CD8-positive, alpha-beta T cell (primary cell): ENCODE measurements at places on chromosomes 12 and 14. TPM values are rescaled to one million over a fixed set of nuclear protein-coding genes. Genes with fewer than 3 reads are reported as not detected.

DNA sequence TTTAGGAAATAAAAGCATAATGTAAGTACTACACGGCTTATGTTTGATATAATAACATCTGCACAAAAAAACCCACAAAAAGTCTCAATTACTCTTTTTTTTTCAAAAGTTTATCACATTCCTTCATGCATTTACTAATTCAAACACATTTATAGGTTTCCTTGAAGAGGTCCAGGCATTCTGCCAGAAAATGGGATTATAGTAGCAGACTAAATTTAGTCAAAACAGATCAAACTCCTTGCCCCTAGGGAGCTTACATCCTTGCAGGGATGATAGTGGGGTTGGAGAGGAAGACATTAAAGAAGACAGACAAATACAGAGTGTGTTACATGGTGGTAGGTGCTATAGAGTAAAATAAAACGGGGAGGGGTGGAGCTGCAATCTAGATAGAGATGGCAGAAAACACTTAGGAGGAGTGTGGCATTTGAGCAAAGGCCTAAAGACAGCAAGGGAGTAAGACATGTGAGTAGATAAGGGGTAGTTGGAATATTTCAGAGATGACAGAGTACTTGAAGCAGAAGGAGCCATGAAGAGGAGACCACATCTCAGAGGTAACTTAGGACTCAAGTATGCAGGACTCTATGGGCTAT, 266.9 kb downstream of the PPFIA2 start:
- no peak for DNase-seq

DNA sequence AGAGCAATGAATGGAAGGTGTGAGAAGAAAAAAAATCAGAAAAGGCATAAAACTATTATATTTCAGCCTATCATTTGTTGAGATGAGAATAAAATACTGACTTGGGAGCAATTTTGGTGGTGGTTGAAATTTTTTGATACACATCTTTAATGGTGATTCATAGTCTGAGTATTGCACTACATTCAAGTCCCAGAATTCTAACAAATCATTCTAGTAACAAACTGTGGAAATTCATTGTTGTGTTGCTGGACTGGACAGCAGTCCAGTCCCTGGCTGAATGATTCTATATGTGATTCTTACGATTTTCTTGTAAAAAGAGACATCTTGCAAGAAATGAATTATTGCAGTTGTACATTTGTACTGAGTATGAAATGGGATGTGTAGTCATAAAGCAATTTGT, 268.6 kb downstream of the TRHDE start:
- DNase-seq, result no peak

- peak; percentile 90 for DNase-seq
These were observed 55.3 kb downstream of the RIN3 start for GRCh38 chr14:92568621-92569479.

DNA sequence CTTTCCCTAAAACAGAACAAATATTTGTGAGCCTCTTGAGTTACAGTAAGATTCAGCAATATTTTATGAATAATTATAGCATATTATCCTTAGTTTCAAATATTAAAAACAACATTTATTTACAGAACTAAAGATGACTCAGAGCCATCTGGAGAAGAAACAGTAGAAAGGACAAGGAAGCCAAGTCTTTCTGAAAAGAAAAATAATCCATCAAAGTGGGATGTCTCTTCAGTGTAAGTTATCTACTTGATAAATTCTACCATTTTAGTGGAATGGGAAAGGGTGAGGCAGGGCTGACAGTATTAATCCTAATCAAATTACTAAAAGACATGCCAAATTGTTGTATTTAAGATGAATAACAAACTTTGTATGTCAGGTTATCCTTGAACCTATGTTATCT, 88.1 kb downstream of the DNAI7 start:
- DNase-seq, result no peak

DNA sequence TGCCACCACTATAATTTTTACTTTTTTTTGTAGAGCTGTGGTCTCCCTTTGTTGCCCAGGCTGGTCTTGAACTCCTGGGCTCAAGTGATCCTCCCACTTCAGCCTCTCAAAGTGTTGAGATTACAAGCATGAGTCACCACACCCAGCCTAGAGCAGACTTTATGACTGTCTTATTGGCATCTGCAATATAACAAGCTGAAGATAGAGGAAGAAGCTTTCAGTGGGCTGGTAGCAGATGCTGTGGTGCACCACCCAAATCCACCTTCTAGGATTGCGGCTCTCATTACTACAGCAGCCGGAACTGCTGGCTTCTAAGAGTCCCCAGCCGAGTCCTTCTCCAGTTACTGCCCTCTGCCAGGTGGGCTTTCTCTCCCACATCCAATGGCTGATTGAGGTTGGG, 7.6 kb upstream of the STK38L start:
- no peak for DNase-seq

DNA sequence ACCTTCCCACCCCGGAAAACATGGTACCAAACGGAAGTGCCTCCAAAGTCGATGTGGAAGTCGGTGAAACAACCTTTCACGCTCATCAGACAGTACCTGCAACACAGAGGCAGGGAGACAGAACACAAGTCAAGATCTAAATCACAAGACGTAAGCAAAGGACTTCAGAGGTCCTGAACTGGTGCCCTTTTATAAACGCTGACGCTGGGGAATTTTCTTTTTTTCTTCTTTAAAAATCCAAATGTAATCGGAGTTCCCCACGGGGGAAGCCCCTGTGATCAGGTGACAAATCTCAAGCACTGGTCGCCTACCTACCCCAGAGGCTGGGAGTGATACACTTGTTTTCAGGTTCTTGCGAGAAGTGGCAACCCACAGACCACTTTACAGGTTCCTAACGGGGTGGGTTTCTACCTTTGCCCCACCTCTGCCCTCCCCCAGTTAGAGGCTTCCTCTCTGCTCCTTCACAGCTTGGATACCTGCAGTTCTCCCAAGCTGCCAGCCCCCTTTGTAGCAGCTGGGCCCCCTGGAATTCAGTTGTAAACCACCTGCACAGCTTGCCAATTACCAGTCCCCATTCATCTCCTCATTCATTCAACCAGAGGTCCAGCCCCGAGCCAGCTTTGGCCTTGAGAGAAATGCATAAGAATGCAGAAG, 46.2 kb downstream of the KDM2B start:
- peak; percentile 55 for DNase-seq

- no peak for DNase-seq
These were observed 28.7 kb upstream of the FOS start for GRCh38 chr14:75249958-75250336.

DNA sequence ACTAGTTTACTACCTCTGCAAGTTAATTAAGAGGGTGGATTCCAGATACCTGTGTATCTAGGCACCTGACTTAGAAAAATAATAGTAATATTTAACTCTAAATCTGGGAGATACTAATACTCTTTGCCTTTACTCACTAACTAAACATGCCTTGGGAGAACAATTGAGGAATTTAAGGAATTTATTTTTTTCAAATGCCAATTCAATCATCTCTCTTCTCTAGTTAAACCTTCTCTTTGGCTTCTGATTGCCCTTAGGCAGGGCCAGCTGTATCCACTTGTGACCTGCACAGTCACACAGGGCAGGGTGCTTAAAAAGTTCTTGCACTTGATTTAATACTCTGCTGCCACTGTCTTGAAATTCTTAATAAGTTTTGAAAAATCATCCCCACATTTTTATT, 142.4 kb downstream of the PLCZ1 start:
- no peak for DNase-seq

DNA sequence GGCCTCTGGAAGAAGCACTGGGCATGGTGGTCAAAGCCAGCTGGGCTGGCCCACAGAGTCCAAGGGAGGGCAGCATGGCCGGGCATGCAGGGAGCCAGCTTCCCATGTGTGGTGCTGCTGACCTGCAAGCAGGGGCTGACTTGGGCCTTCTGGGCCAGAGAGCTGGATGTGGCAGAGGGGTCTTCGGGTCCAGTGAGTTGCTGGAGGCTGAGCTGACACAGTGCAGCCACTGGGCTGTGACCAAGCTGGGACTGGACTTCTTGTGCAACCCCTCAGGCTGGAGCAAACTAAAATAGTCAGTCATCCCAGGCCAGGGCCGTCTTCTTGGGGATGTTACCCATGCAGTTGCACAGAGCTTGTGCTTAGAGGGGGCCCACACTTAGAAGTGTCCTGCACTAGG, 7.3 kb upstream of the RIN3 start:
- no peak for DNase-seq

GRCh38 chr12:113470871-113471618, 626 bp downstream of the LHX5 start:
- no peak for DNase-seq

DNA sequence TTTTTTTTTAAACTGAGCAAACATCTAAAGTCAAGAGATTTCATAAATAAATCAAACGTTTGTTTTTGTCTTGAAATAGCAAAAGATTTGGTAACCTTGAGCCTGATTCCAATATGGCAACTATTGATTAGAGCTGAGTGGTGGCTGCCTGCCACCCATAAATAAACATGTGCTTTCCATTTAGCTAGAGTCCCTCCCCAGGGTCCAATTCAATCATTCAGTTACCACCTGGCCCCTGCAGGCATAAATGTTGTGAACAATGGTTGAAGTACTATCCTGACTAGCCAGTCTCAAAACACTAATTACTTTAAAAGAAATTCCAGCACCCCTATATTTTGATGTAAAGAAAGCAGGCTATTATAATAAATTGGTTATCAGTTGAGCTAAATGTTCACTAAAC, 129.7 kb upstream of the GRIP1 start:
- DNase-seq, result no peak

DNA sequence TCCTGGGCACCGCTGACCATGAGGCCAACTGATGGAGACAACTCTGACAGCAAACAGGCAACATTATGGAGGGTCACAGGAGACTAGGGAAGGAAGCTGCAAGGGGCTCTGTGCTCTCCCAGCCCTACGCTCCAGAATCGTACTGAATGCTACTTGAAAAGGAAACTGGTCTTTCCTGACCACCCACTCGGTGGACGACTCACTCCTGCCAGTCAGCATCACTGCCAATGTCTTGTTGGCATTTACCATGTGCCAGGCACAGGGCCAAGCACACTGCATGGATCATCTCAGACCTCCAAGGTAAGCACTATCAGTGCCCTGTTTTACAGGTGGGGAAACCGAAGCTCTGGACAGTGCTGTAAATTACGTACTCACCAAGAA, 38.0 kb downstream of the CCDC85C start:
- DNase-seq, result no peak

DNA sequence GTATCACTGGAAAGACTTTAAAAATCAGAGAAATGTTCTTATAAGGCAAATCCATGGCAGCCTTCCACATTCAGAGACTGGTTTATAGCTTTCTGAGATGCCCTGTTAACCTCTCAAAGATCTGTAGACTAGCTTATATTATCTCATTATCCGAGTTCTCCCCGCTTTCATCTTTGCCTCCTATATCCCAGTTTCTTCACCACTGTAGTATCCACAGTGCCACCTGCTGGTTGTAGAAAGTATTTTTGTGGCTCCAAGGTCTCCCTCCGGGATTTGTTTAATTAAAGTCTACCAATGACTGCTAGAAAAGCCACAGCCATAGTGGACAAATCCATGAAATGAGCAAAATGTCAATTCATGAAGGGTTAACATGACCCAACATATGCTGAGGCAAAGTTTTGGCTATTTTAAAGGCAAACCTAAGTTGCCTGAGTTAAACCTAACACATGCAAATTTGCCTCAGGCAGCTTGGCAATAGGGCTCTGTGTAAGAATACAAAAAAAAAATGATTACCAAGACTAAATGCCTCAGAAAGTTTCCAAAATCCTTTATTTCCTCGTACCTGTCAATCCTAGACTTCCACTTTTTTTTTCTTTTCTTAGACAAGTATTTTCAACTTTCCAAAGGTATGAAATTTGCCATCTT, 218.8 kb upstream of the BMP4 start:
- DNase-seq, result no peak

GRCh38 chr12:11233532-11233931, 36.0 kb downstream of the PRB3 start:
- no peak for DNase-seq

The AKAP5 gene
- 3.7 TPM for total RNA-seq

The TRHDE gene
- not detected for total RNA-seq
